CD4-positive, alpha-beta T cell treated with Interleukin-10 for 1 hour (primary cell): ENCODE measurements at places on chromosomes 3 and 15.

DNA sequence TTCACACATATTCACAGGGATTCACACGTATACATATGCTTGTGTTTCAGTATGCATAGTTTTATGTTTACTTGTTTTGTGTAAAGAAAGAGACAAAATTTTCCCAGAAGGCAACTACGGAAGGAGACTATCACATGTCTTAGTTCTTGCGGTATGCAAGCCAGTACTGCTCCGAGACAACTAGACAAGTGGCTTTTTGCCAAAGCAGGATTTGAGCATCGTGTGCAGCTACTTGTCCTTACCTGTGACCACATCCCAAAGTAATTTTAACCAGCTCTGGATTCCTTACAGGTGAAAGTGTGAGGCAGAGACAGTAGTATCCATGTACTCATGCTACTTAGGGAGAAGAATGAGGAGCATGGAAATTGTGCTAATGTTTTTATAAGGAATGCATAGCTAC is 591.4 kb upstream of the NR2F2 start:
- DNase-seq: no peak

DNA sequence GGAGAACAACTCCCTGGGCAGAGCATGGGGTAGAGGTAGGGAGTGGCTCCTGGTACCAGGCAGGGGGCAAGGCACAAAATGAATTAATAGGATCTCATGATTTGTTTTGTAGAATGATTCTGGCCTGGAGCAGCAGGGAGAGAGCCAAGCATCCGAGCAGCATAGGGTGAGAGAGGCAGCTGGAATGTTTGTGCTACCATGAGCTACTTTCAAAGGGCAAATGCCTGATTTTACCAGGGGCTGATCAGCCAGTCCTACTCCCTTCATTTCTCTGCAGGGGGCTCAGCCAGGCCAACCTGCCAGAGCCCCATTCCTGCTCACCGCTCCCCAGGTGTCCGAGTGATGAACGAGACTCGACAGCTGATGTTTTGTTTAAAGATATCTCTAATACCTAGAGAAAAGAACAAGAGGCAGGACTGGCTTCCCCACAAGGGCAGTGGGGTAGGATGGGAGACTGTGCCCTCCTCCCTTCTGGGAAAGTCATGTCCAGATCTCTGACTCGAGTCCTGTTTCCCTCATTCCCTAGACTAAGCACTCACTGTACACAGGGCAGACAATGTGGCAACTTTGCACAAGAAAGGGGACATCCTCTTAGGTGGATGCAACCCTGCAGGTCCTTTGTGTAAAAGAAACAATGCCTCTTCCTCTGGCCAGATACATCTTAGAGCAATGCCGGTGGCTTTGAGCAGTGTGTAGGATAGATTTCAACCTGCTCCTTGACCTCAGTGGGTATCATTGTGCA is 12.9 kb downstream of the DUOX2 start:
- no peak for DNase-seq

GRCh38 chr15:57911247-57911646 is 154.3 kb downstream of the ALDH1A2 start:
- DNase-seq: no peak

GRCh38 chr3:140164922-140165590 is 230.1 kb downstream of the CLSTN2 start:
- DNase-seq: no peak

DNA sequence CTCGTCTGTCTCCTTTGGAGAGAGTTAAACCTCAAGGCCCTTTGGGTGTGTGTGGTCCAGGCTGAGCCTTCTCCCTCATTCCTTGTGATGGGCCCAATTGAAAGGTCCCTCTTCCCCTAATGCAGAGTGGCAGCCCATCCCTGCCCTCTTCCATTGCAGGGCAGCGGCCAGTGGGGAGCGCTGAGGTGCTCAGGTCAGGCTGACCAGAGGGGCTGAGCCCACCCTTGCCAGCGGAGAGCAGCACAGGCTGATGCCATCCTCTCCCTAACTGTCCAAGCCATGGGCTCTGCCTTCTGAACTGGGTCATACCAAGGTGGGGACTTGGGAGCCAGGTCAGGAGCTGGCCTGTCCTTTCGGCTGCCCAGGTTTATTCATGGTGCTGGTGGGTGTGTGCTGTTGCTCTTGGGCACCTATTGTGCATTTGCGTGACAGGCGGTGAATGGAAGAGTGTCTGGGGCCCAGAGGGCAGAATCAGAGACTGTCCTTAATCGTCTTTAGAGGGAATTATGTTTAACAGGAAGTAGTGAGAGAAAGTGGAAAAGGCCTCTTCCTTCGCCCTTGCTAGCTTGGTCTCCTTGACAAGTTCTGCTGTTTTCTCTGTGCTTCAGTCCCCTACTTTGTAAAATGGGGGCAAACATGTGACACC is 96.9 kb downstream of the VGLL4 start:
- no peak for DNase-seq

DNA sequence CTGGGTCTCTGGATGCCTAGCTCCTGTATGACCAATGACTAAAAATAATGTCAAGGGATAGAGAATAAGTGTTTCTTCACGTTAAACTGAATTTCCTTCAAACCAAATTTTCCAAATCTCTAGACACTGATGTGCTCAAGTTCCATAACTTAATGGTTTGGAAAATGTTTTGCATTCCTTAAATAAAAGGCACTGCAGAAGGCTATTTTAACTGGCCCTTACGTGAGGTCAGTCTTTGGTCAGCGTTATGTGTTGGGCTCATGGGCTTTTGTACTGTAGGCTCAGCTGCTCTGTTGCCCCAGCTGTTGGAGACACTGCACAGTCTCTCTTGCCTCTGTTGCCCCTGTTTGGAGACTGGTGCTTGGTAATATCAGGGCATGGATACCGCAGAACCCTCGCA is 188.5 kb downstream of the TPRG1 start:
- no peak for DNase-seq

DNA sequence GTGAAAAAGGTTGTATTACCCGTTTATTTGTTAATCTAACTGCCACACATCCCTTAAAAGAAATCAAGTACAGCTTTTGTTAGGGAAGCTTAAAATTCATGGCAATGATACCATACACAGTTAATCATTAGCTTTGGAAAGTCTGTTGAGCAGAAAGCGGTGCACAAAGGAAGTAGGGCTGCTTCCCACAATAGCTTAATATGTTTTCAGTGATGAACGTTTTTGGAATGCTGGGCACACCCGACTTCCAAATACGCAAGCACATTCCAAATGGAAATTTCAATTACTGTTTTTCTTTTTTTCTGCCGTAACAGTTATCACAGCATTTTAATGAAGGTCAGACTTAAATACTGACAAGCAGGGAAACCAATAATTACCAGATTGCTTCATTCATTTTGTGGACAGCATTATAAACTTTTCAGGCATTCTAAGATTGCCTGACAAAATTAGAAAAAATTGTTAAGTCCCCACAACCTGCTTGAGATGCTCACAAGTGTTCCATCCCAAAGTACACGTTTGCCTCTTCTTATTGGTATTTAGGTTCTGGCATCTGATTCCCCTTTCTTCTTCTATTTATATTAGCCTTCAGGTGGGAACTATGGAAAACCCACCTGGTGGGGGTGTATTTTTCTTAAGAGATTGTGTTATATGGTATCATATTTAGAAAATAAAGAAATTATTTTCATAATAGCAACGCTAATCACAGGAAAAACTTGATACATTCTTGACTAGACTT is 1.1 kb upstream of the ECT2 start:
- DNase-seq: no peak

GRCh38 chr3:142857056-142857455 is 31.8 kb downstream of the PCOLCE2 start:
- no peak for DNase-seq

DNA sequence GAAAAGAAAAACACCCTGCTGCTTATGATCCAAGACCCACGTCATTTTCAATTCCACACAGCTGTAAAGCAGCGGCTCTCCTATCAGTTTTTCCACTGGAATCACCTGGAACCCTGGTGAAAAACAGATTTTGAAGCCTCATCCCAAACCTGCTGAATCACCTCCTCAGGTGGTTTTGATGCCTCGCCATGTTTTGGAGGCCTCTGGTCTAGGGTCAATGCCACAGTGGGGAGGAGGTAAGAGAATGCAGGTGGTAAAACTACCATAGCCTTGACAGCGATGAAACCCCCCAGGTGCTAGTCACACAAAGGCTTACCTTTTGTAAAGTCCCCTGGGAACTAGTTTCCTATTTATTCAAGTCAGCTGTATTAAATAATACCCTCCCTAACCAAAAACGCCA is 24.8 kb downstream of the MYO1E start:
- DNase-seq: no peak

DNA sequence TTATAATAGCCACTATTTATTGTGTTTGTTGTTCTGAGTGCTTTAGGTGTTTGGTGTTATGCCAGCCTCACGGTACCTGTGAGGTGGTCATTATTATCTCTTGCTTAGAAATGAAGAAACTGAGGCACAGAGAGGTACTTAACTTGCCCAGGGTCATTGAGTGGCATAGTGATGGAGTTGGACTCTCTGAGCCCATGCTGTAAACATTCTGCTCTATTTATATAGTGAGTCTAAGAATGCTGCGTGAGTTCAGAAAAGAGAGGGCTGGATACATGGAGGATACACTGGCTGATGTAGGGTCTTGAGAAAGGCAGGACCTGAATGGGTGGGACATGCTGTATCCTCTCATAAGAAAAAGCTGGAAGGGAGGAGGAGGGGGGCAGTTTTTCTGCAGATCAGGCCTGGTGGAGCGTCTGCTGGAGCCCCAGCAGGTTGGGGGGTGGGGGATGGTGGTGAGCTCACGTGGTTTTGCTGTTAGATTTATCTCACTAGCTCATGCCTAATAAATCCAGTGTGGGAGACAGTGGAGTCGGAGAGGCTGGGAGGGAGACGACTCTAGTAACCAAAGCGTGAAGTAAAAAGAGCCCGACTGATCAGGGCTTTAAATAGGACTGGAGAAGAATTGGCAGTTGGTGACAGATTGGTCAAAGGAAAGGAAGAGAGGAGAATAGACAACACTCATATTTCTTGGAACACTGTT is 16.0 kb downstream of the MED12L start:
- no peak for DNase-seq

GRCh38 chr15:98241032-98241554 is 280.6 kb downstream of the ARRDC4 start:
- no peak for DNase-seq

DNA sequence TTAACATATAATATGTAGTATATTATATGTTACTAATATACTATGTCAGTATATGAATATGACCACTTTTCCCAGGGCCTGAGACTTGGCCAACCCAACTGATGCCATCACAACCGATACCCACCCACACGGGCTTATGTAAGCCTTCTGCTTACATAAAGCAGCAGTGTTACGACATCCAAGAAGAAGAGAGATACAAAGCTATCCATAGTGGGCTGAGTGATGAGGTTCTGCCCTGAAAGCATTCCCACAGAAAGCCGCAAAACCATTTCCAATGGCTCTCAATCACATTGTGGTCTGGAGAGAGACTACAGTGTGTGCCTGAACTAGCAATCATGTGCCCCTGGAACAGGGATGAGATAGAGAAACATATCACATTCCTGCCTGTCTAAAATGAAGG is 177.9 kb downstream of the PLOD2 start:
- DNase-seq: no peak

DNA sequence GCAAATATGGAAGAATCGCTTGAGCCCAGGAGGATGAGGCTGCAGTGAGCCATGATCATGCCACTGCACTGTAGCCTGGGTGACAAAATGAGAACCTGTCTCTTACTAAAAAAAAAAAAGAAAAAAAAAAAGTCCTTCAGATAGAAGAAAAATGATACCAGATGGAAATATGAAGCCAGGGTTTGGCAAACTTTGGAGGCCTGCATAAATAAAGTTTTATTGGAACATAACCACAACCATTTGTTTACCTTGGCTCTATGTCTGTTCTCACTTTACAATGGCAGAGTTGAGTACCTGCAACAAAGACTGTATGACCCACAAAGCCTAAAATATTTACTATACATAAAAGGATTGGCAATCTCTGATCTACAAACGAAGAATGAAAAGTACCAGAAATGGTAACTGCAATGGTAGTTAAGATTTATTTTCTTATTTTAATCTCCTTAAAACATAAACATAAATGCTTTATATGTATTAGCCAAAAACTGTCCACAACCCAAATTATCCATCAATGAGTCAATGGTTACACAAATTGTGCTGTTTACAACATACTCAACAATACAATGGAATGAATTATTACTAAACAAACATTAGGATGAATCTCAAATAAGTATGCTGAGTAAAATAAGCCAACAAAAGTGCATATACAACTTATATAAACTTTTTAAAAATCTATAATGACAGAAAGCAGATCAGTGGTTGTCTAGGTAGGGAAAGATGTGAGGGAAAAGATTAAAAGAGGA is 41.8 kb downstream of the GOLGB1 start:
- no peak for DNase-seq

DNA sequence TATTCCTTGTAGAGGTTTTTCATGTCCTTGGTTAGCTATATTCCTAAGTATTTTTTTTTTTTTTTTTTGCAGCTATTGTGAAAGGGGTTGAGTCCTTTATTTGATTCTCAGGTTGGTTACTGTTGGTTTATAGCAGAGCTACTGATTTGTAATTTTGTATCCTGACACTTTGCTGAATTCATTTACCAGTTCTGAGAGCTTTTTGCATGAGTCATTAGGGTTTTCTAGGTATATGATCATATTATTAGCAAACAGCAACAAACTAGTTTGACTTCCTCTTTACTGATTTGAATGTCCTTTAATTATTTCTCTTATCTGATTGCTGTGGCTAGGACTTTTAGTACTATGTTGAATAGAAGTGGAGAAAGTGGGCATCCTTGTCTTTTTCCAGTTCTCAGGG is 737.4 kb downstream of the ZNF385D start:
- no peak for DNase-seq

DNA sequence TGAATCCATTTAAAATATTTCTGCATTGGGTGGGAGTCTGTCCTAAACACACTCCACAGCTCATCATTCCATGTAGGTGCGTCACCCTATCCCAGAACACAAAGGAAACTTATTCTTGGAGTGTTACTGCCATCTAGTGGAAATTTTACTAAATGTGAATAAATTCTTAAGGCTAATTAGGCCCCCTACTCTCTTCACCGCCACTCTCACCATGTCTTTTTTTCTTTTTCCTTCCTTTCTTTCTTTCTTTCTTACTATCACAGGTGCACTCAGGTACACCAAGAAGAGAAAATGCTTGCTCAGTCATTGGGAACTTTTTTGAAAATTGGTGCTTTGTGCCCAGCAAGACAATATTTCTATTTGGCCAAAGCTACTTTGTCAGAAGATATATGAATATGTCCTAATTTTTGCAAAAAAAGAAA is 26.4 kb upstream of the ATP8B4 start:
- DNase-seq: peak; percentile 56

DNA sequence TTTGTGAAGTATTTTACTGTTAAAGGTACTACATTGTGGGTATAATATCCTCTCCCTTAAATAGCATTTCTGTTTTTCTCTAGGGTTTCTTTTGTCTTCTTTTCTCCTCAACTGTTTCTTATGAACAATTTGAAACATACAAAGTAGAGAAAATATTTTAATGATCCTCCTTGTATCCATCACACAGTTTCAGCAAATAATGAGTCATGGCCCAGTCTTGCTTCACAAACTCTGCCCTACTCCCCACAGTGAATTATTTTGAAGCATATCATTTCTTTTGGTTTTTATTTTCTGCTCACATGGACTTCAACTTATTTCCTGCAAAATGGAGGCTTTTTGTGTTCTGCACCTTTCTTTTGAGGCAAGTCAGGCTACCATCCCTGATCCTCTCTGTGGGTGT is 6.1 kb upstream of the SCAANT1 start:
- no peak for DNase-seq
